Activated CD4-positive, alpha-beta memory T cell treated with anti-CD3 and anti-CD28 coated beads for 36 hours (primary cell): ENCODE measurements at places on chromosomes 3 and 15.

- H3K4me3 ChIP-seq = no peak overlapping the region
- H3K27me3 ChIP-seq = no peaks in the 10 kb centered on the region
- H3K4me1 ChIP-seq = peaks cover 3% of the 10 kb centered on the region
- DNase-seq = no peak
Observed at GRCh38 chr3:43072361-43072760, 33.5 kb downstream of the POMGNT2 start.

DNA sequence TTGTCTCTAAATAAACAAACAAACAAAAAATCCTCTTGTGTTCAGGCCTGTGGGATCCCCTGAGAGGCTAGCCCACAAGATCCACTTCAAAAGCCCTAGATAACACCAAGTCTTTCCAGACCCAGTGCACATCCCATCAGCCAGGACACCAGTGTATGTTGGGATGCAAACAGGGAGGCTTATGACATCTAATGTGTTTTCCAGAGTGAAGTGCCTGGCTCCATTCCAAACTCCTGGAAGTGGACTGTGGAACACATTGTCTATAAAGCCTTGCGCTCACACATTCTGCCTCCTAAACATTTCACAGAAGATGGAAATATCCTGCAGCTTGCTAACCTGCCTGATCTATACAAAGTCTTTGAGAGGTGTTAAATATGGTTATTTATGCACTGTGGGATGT lies 57.0 kb downstream of the MLH1 start:
- H3K4me1 ChIP-seq = peaks cover 10% of the 10 kb centered on the region
- H3K36me3 ChIP-seq = peaks cover 59% of the 10 kb centered on the region
- no peak overlapping the region for H3K4me3 ChIP-seq

DNA sequence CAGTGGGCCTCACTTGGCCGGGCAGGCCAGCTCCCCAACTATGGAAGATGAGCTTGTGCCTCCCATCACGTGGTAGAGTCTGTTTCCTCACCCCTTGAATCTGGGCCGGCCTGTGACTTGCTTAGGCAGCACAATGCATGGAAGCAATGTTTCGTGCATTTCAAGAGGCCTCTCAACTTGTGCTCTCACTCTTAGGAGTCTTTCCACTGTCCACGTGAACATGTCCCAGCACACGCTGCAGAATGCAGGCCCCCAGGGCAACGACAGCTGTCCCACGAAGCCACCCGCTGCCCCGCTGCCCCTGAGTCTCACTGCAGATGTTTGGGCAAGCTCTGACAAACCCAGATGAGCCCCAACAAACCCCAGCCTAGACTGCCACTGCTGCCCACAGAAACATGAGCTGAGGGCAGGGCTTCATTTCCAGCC lies 27.2 kb upstream of the SLC41A3 start:
- H3K27me3 ChIP-seq = no peaks in the 10 kb centered on the region
- H3K4me1 ChIP-seq = no peaks in the 10 kb centered on the region
- no peak overlapping the region for H3K27ac ChIP-seq

DNA sequence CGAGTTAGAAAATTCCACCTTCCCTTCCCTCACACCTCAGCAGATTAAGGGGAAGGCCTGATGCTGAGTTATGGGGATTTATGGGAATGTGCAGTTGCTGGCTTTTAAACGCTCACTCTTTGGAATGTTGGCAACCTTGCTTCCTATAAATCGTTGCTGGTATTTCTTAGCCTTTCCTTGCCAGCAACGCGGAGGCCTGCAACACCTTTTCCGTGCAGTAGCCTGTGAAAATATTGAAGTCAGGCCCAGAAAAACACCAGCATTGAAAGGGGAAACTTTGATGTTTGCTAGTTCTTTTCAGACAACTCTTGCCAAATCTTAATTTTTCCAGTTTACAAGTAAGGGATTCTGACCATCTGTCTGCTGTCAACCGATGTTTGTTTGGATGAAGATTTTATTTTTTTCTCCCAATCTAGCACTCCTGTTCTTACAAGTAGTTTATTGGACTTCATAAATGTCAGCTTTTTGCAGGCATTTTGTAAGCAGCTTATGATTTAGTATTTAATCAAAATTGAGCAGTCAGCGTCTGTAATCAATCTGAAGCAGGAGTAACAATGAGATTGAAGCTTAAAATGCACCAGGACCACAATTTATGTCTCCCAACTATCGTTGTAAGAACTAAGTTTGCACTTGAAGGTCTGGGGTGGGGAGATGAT lies 251.0 kb downstream of the RPLP1 start:
- H3K36me3 ChIP-seq = peaks cover 11% of the 10 kb centered on the region
- no peak for DNase-seq
- H3K27me3 ChIP-seq = no peaks in the 10 kb centered on the region
- H3K4me3 ChIP-seq = no peak overlapping the region

DNA sequence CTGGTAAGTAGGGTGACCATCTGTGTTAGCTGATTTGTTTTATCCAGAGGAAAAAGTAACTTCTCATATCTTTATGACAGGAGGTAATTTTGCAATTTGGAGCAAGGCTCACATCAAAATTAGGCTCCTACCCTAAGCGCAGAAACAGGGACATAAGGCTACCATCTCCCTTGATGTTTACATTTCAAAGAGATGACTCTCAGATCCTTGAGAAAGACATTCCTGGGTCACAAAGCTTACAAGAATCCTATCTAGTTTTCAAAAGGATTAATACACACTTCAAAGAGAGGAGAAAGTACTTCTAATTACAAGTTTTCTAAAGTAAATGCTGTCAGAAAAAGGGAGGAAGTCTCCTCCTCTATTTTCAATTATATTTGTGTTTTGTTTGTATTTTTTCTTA lies 7.0 kb downstream of the ZPLD1 start:
- DNase-seq = no peak
- H3K27me3 ChIP-seq = peaks cover 8% of the 10 kb centered on the region
- H3K36me3 ChIP-seq = no peaks in the 10 kb centered on the region
- no peaks in the 10 kb centered on the region for H3K4me1 ChIP-seq
- no peak overlapping the region for H3K27ac ChIP-seq
- no peak overlapping the region for H3K4me3 ChIP-seq

DNA sequence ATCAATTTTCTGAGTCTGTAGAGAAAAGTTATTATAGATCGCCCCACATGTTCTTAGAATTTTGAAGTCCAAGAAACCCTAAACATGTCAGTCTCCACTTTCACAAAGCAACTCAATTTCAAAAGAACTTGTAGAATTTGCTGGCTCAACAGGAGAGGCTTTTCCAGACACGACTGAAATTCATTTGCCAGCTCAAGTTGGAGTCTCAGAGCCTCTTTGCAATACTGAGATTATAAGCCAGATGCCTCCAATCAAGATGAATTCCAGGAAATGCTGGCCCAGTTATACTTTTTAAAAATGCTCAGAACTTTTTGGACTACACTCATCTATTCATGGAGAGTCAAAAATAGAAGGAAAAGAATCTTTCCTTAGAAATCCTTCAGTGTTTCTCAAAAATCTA lies 56.9 kb upstream of the NLGN1 start:
- no peak overlapping the region for H3K4me3 ChIP-seq
- no peak for DNase-seq
- H3K27ac ChIP-seq = no peak overlapping the region
- H3K36me3 ChIP-seq = no peaks in the 10 kb centered on the region

GRCh38 chr15:23416349-23417276 lies 30.4 kb downstream of the GOLGA6L2 start:
- no peak overlapping the region for H3K27ac ChIP-seq
- DNase-seq = no peak
- no peak overlapping the region for H3K4me3 ChIP-seq
- H3K4me1 ChIP-seq = no peaks in the 10 kb centered on the region
- H3K27me3 ChIP-seq = no peaks in the 10 kb centered on the region

DNA sequence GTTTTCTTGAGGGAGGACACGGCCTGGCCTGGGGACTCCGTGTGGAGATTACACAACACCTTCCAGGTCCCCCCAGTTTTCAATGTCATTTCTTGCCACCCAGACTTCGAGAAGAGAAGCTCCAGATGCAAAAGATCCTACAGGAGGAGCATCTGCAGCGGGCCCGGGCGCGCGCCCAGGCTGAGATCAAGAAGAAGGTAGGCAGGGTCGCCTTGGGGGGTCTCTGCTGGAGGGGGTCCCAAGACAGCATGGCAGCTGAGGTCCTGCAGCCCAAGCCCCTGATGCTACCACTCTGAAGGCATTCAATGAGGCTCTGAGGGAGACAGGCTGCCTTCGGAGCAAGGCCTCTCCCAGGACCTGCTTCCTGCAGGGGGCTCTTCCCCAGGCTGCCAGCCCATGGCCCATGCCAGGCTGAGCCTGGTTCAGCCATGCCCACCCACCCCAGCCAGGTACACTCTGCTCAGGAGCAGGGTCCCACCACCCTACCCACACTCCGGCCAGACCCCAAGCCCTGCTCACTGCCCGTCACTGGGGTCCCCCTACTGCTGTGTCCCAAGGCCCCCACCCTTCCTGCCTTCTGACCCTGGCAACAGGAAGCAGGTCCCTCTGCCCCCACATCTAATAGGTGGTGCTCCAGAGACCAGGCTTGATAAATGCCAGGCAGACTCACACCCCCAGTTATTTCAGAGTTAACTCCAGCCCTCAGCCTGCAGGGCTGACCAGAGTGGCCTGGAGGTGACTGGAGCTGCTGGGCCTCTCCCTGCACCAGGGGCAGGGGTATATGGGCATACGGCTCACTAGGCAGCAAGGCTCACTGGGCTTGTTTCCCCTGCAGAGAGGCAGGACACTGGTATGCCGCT lies 40.0 kb downstream of the ZXDC start:
- H3K27ac ChIP-seq = no peak overlapping the region
- no peak overlapping the region for H3K4me3 ChIP-seq
- H3K27me3 ChIP-seq = no peaks in the 10 kb centered on the region
- H3K36me3 ChIP-seq = peaks cover 40% of the 10 kb centered on the region
- no peaks in the 10 kb centered on the region for H3K4me1 ChIP-seq

DNA sequence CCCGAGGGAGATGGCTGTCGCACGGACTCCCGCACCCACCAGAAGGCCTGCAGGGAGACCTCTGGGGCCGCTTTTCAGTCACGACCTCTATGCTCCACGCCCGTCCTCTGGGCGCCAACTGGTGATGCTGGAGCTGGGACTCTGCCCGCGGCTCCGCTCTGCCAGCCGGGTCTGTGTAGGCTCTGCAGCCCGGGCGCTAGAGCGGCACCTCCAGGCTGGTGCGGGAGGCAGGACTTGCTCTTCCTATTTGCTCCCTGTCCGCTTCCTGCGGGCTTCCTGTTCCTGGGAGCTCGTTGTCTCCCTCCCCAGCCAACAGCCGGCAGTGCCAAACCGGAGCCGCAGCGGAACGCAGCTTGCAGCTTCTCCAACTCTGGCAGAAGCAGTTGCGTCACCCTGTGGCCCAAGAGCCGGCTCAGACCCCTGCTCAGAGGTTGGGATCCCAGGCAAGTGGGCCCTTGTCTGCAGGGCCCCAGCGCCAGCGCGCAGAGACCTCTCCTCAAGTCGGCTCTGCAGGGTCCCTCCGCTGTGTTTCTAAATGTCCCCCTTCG lies 285.9 kb downstream of the XXYLT1 start:
- peaks cover 7% of the 10 kb centered on the region for H3K27me3 ChIP-seq
- no peak for DNase-seq
- no peaks in the 10 kb centered on the region for H3K36me3 ChIP-seq
- H3K27ac ChIP-seq = no peak overlapping the region

DNA sequence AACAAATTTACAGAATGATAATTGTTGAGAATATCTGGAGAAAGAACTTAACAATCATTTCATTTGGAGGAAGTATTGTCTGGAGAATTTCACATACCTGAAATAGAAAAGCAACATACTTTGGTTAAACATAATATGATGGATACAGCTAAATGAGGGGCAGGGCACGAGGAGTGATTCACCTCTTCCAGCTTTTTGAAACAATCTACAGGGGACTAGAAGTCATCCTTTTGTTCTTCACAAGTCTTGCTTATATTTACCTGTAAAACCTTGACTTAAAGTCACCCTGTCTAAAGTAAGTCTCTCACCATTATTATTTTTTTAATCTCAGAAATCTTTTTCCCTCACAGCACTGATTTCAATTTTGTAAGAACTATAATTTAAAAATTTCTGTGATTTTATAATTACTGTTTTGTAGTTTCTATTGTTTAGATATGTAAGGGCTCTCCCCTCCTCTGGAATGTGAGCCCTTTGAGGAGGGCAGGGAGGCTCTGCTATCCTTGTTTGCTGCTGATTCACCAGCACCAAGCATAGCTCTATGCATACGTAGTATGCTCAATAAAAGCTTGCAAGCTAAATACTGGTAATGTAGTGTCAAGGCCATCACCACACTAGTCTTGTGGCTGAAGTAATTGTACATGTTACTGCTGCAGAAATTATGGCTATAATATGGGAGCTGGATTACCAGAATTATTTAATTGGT lies 193.9 kb upstream of the THRB start:
- H3K27me3 ChIP-seq = no peaks in the 10 kb centered on the region
- no peak overlapping the region for H3K27ac ChIP-seq
- no peak for DNase-seq
- no peaks in the 10 kb centered on the region for H3K36me3 ChIP-seq

DNA sequence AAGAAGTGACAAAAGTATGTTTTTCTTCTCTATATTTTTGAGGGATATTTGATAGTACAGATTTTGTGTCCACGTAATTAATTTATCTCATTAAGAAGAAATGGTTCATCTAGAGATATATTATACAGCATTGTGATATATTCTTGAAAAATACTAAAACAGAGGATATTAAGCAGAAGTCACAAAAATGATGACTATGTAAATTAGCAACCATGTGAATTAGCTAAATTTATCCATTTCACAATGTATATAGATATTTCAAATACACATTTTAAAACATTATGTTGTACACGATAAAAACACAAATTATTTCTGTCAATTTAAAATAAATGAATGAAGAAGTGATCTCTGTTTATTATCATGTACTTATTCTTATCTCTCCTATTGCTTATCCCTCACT lies 989.5 kb downstream of the TUSC7 start:
- no peaks in the 10 kb centered on the region for H3K4me1 ChIP-seq
- no peaks in the 10 kb centered on the region for H3K27me3 ChIP-seq
- H3K27ac ChIP-seq = no peak overlapping the region
- H3K36me3 ChIP-seq = no peaks in the 10 kb centered on the region
- DNase-seq = no peak

DNA sequence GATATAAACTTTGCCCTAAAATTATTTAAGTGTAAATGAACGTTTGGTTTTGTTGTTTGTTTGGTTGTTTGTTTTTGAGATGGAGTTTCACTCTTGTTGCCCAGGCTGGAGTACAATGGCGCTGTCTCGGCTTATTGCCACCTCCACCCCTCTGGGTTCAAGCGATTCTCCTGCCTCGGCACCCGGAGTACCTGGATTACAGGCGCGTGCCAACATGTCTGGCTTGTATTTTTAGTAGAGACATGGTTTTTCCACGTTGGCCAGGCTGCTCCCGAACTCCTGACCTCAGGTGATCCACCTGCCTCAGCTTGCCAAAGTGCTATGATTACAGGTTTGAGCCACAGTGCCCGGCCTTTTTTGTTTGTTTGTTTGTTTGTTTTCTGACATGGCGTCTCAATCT lies 87.9 kb upstream of the CHD2 start:
- H3K4me1 ChIP-seq = peaks cover 41% of the 10 kb centered on the region
- H3K27me3 ChIP-seq = no peaks in the 10 kb centered on the region
- peaks cover 2% of the 10 kb centered on the region for H3K36me3 ChIP-seq
- H3K4me3 ChIP-seq = peak overlapping the region; percentile 51
- peak overlapping the region; percentile 99 for H3K27ac ChIP-seq
- DNase-seq = no peak

GRCh38 chr3:192106543-192106942 lies 620.8 kb downstream of the FGF12 start:
- no peaks in the 10 kb centered on the region for H3K27me3 ChIP-seq
- H3K4me3 ChIP-seq = no peak overlapping the region
- H3K27ac ChIP-seq = no peak overlapping the region
- H3K36me3 ChIP-seq = no peaks in the 10 kb centered on the region

GRCh38 chr3:64988188-64988587 lies 300.4 kb upstream of the ADAMTS9 start:
- no peak for DNase-seq
- H3K27ac ChIP-seq = no peak overlapping the region
- H3K27me3 ChIP-seq = no peaks in the 10 kb centered on the region
- H3K4me1 ChIP-seq = no peaks in the 10 kb centered on the region
- H3K4me3 ChIP-seq = no peak overlapping the region
- no peaks in the 10 kb centered on the region for H3K36me3 ChIP-seq
